ENCODE measurements at places on chromosomes 7 and 10.

DNA sequence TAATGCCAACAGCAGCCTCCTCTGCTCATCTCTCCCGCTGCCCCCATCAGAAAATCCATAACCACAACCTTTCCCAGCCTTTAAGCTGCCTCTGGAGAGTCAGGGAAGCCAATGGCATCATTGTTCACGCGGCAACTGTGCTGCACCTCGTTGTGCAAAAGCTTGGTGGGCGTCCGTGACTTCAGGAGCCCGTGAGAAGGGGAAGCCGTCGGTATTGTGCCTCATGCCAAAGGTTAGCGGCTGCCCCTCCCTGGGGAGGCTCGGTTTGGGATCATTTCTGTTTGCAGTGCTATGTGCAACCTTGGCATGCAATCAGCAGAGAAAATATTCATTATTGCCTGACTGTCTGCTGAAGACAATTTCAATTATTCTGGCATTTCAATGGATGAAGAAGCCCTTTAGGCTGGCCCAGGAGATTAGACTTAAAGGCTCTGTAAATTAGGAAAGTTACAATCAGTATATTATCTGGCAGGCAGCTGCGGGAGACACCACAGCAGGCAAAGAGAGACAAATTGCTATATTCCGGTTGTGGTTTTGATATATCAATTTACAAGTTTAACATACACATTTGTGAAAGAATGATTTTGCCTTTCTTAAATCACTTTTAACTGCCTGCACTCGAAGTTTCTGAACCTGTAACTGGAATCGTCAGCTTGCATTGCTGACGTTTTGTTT is 244.5 kb downstream of the GATA3 start:
- no peak for DNase-seq

GRCh38 chr10:88236121-88236743 is 346.9 kb downstream of the RNLS start:
- no peak for DNase-seq

GRCh38 chr7:44665531-44666213 is 59.2 kb downstream of the OGDH start:
- DNase-seq: peak; percentile 62

DNA sequence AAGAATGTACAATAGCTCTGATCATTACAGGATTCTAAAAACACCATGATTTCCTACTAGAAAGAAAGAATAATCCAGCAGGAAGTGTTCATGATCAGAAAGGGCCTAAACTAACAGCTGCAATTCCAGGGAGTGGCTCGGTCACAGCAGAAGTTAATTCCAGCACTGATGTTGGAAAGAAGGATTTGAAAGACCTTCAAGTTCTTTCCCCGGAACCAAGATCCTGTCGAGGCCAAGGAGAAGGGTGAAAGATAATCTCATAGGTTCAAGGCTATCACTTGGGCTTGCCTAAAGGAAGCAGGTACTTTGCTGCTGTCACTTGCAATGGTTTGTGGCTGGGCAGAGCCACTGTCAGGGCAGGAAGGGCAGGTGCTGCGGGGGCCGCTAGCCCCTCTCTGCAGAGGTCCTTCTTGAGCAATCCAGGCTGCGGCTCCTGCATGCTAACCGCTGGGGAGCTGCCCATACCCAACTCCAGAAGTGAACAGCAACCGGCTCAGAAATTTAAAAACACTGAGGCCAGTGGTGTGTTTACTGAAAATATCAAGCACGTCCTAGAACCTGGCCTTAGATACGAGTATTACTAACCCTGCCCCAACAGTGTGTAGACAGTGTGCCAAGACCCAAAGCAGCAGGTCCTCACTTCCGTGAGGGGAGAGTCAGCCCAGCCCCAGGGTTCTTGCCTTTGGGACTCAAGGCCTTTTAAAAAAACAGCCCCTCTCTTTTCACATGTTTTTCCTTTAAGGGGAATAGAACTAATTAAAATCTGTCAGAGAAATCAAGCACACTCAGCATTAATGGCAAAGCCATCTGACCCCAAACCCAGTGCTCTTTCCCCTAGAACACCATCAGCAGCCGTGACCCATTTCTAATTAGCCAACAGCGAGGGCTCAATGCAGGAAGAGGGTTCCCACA is 76.8 kb downstream of the VIPR2 start:
- DNase-seq: no peak

GRCh38 chr7:133512560-133512959 is 259.7 kb downstream of the EXOC4 start:
- no peak for DNase-seq

DNA sequence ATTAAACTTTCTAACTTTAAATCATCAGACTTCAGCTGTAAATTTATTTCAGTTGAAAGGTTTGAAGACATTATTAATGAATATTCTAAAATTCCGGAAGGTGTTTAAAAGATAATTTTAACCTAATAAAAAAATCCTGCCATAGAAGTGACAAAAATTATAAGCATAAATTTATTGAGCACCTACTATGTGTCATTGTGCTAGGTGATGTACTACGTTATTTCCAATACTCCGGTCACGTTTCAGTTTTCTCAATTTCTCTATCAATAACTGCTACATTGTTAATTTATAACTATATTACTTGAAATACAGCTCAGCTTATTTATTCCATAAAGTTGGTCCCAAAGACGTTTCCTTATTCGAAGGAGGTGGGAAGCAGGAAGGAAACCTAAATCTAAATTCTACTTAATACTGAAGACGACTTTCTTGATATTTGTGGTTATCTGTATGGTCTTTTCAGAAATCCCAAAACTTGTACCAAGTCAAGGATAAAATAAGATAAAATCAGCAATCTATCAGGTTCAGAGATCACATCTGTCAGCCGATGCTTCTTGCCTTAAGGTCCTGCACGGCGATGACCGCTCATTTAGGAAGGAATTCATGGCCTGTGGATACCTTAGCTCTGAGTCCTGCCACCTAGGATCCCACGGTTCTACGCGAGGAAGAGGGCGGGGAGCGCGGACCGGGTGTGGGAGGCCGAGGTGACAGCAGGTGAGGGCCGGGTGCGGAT is 1.2 kb upstream of the ZEB1 start:
- no peak for DNase-seq

DNA sequence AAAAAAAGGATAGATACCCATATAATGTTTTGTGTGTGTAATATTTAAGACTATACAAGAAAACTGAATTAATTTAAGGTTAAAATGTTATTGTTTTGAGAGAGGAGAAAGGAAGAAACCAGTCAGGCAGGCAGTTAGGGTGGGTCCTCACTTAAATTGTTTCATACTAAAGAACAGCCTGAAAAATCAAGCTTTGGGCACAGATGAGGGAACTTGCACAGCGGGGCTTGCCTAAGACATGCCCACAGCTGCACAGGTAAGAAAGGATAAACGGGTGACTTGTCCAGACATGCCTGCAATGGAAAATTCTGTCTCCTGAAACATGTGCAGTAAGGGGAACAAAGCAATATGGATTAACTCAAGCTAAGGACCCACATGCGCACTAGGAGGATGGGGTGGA is 158.4 kb downstream of the BBS9 start:
- DNase-seq: no peak

- DNase-seq: no peak
These were observed 102.8 kb downstream of the PRKG1 start for GRCh38 chr10:51176976-51177695.

- no peak for DNase-seq
These were observed at the start of gene COL1A2 for GRCh38 chr7:94394437-94395140. Gene COL1A2, plus strand, starts transcription at chr7:94394895. Its CDS starts 137 bp downstream, at chr7:94395032.

DNA sequence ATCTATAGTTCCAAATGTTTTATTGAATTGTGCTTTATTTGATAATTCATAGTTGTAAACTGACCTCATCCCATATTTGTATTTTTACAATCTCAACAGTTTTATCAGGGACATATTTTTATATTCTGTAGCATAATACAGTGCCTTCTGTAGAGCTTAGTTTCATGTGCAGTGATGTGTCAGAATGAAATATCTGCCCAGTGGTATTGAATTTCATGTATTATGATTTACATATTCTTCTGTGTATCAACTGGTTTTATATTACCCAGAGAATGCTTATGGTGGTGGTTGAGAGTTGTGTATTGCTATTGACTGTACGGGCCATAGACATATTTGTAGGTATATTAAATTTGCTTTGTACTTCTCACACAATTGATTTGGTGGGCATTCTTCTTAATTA is 89.9 kb downstream of the KAT6B start:
- DNase-seq: no peak

DNA sequence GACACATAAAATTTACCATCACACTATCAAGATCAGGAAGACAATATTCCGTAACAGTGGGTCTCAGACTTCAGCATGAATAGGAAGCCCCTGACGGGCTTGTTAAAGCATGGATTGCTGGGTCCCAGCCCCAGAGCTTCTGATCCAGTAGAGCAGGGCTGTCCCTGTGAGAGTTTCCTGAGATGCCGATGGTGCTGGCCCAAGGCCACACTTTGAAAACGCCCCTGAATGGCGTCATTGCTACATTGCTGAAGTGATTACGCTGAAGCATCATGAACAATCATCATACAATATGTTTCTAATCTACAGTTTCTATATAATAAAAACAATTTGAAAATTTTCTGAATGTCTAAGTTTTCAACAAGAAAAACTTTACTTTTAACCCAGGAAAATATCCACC is 38.0 kb upstream of the TMEM72 start:
- DNase-seq: no peak

GRCh38 chr10:23533212-23533611 is 94.3 kb downstream of the OTUD1 start:
- DNase-seq: no peak

DNA sequence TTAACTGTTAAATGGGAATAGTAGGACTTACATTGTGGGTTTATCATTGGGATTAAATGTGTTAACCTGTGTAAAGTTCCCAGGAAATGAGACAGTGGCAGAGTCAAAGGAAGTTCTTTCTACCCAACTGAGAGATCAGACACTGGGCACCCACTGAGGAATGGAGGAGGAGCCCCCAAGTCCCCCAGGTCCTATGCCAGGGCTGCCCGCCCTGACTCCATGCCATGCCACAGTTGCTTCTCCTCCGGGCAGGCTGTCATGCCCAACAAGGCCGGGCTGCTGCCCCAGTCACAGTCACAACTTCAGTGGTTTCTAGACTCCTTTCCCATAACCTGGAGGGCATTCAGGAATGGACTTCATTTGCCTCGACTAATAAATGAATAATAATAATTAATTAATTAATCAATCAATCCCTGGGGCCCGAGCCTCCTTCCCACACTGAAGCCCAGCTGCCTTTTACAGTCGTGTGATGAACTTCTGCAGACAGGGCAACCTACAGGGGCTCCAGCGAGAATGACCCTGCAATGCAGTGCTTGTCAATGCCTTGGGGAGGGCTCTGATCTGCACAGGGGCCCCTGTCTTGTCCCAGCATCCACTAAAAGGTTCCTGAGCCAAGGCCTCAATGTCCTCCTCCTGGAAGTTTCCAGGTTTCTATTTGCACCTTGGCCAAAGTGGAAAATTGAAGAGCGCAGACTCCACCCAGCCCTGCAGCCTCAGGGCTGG is 32.4 kb downstream of the DRGX start:
- DNase-seq: no peak

- DNase-seq: no peak
These were observed 63.3 kb downstream of the AKR1B1 start for GRCh38 chr7:134395604-134396003.

DNA sequence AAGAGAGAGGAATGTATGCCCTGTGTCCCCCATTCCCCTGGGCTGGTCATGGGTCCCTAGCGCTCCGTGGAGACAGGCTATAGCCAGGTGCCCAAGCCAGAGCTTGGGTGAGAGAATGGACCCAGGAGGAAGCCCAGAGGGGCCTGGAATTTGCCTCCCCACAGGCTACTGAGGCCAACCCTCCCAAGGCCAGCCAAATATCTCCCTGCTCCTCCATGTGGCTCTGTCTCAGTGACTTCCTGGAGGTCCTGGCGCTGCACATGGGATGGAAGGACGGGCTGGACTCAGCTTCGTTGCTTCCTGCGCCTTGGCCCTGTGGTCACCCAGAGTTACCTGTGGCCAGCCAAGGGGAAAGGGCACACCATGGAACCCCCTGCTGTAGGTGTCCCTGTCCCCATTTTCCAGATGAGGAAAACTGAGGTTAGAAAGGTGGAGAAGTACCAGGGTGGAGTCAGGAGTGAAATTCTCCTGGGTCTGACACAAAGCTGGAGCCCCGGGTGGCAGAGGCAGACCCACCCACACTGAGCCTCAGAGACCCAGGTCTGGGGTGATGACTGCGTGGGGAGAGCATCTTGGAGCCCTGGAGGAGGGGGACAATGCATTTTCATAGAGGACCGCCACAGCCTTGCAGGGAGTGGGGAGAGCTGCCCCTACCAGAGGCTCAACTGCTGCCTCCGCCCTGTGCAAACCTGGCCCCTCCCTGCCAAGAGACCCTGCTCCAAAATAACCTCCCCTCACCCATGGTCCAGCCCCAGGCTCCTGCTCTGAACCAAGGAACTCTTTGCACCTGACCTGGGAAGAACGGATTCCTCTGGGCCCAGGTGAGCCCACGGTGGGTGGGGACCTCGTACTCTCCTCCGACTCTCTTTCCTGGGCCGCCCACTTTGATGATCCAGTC is 42.6 kb downstream of the TMEM270 start:
- no peak for DNase-seq

DNA sequence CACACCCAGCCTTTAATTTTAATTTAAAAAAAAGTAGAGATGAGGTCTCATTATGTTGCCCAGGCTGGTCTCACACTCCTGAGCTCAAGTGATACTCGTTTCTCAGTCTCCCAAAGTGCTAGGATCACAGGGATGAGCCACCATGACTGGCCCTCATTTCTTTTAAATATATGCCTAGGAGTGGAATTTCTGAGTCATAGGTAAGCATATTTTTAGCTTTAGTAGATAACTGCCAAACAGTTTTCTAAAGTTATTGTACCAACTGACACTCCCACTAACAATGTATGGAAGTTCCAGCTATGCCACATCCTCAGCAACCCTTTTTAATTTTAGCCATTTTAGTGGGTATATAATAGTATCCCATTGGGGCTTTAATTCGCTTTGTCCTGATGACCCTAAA is 13.8 kb upstream of the PPIF start:
- no peak for DNase-seq

DNA sequence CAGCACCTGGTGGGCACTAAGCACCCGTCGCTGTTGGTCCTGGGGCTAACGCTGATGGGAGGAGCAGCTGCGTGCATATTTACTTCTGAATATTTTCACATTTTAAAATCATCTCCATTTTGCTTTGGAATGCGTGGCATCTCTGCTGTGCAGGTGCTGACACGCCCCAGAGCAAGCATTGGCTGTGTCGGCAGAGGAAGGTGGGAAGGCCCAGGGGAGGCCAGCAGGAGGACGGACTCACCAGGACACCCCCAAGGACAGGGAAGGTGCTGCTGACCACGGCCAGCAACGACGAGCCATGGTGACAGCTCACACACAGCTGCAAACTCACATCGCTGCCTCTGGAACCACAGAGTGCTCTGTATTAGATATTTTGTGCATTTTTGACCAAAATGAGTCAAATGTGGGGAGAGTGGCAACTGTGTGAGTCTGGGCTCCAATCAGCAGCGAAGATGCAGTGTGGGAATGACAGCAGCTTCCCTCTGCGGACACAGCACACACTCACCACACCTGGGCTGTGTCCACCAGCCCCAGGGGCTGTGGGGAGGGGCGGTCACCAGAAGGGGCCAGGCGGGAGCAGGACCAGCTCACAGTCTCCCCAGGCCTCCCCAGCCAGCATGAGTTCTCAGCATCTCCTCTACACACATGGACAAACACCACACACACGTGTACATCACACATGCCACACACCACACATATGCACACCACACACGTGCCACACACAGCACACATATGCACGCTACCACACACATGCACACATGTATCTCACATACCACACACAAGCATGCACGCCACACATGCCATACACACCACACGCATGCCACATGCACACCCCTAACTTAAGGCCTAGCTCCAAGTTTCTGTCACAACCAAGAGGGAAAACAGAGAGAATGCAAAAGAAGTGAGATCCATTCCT is 58.2 kb downstream of the PTPRN2 start:
- no peak for DNase-seq

- no peak for DNase-seq
These were observed 8.3 kb downstream of the NOD1 start for GRCh38 chr7:30470163-30470770.

- no peak for DNase-seq
These were observed 4.0 kb downstream of the MTG1 start for GRCh38 chr10:133397938-133398337.

All from kidney glomerular epithelial cell (primary cell).